ENCODE measurements at places on chromosomes 11 and 22.

- DNase-seq = no peak
These were observed 7.0 kb downstream of the FADD start for GRCh38 chr11:70210051-70210501.

GRCh38 chr11:103806130-103806895 lies 230.1 kb upstream of the DDI1 start:
- no peak for DNase-seq

DNA sequence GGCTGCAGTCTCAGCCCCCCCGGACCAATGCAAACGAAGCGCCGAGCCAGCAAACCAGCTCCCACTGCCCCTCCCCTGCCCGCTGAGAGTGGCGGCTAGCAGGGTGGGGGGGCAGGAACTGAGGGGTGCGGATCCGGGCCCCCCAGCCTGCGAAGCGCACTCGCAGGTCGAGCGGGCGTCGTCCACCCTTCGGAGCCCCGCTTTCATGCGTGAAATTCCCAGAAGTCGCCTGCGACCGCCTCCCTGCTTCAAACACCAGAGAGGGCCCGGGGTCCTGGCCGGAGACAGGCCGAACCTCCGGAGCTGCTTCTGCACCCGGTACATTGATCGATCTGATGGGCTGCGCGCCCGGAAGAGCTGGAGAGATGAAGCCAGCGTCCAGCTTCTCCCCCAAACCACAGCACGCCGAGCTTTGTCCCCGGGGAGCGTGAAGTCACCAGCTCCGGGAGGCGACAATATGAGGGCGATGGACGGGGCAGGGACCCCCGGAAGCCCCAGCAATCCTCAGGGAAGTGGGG lies 646 bp upstream of the PATZ1 start:
- DNase-seq = no peak

DNA sequence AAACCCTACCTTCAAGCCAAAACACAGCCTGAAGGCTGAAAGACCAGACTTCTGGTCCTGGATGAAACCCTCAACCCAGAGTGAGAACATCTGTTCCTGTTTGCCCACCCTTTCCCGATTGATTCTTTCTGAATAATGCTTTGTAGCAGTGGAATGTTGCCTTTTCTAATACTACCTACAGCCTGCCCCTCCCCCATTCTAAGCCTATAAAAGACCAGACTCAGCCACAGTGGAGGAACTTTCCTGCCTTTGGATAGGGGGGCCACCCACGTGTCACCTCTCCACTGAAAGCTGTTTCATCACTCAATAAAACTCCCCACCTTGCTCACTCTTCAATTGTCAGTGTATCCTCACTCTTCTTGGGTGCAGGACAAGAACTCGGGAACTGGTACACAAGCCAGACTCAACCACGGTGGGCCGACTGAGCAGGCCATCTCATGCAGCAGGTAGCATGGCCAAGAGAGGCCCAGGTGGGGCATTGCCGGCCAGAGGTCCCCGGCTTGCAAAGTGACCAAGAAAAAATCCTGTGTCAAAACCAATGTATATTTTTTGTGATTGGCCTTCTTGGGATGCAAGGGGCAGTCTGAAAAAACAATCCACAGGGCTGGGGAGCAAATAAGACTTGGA lies 6.6 kb upstream of the APOL6 start:
- no peak for DNase-seq

DNA sequence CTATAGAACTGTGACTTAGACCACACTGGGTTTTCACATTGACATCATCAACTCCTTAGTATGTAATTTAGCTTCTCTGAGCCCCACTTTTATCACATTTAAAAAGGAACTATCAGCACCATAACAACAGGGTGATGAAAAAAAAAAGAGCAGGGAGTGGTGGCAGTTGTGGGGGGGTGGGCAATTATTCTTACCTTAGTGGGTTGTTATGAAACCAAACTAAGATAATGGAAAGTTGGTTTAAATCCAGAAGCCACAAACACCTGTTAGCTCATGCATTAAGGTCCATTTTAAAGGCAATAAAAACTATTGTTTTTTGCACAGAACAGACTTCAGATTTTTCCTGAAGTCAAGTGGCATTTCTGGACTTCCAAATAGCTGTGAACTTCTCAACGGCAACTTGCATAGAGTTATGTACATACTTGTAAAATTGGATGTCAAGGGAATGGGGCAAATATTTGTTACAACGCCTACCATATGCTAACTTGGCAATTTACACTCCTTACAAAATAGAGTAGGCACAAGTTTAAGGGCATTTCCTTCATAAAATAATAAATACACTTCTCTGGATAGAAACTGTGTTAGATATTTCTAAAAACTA lies 793.6 kb downstream of the DLG2 start:
- DNase-seq = no peak

- no peak for DNase-seq
These were observed 26.1 kb upstream of the BAIAP2L2 start for GRCh38 chr22:38136607-38137006.

GRCh38 chr11:118227865-118228785 lies 3.3 kb upstream of the JAML start:
- no peak for DNase-seq

DNA sequence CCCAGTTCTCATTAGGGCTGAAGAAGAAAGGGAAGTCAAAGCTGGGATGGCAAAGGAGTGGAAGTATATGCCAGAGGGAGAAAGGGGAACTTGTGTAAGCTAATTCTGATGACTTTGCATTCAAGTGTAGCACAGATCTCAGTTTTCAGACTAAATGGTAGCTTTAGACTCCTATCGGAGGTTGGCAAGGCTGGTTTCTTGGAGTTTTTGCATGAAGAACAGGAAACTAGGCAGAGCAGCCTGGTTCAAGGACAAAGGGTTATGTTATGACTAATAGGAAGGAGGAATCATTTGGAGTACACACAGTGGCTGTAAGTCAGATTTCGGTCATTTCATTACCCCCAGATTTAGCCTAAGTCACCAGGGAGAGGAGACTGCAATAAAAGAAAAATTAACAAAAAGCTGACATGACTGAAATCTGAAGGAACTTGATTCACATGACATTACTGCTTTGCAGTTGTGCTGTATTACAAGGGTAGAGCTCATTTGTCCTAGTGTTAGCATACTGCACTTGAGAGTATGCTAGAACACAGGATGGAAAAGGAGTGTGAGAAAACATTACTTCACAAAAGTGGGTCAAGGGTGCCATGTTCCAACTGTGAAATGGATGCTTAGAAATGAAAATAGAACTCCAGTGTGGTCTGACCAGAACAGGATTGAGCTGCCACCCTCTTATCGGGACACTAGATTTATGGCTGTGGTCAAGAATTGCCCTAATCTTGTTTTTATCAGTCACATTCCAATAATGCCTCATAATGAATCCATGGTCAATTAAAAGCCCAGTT lies 23.6 kb downstream of the ADM start:
- DNase-seq = no peak

GRCh38 chr22:31230155-31230870 lies 18.2 kb downstream of the LIMK2 start:
- no peak for DNase-seq

- DNase-seq = no peak
These were observed 520.7 kb downstream of the OPCML start for GRCh38 chr11:133011604-133012003.

DNA sequence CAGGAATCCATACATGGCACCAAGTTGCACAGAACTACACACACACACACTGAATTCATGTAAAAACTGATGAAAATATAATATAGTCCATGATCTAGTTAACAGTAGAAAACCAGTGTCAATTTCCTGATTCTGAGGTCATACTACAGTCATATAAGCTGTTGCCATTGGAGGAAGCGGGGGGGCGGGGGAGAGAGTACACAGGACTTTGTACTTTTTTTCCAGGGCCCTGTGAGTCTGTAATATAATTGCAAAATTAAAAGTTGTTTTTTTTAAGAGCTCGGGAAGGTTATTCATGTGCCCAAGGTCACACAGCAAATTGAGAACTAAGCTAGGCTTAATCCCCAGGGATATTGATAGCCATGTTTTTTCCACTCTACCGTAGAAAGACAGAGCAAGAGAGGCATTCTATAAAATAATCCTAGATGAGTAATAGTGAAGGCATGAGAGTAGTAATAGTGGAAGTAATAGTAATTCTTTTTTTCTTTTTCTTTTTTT lies 312.3 kb downstream of the MN1 start:
- no peak for DNase-seq

DNA sequence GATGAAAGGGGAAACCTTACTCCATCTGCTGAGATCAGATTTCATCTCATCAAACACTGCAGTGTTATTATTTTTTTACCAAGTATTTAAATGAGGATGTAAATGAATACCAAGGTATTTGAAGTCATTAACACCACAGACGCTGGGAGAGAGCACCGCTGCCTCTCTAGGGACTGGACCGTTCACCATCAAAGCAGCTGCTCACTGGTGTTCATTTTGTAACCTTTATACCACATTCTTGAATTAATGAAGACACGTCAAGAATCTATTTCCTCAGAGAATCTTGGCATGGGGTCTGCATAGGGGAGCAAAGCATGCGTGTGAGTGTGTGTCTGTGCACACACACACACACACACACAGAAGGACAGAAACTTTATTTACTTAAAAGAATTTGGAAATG lies 15.6 kb downstream of the SIAE start:
- no peak for DNase-seq

- no peak for DNase-seq
These were observed 286.7 kb upstream of the CCDC90B start for GRCh38 chr11:83572581-83573496.

DNA sequence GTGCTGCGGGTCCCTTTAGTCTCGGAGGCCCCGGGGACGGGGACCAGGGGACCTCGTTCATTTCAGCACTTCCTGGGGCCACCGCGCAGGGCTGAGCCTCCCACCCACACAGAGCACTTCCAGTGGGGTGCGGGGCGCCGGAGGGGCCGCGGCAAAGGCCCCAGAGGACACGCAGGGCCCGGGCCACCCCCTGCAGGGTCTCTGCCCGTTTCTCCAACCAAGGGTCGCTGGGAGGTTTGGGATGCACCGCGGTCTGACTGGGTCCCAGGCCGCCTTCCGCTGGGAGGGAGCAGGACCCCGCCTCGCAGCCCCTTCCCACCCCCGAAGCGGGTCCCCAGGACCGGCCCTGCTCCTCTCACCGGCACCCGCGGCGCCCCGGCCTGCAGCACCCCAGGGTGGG lies 37.5 kb downstream of the TOLLIP start:
- no peak for DNase-seq

GRCh38 chr11:122758339-122758738 lies 80.0 kb upstream of the CRTAM start:
- no peak for DNase-seq

DNA sequence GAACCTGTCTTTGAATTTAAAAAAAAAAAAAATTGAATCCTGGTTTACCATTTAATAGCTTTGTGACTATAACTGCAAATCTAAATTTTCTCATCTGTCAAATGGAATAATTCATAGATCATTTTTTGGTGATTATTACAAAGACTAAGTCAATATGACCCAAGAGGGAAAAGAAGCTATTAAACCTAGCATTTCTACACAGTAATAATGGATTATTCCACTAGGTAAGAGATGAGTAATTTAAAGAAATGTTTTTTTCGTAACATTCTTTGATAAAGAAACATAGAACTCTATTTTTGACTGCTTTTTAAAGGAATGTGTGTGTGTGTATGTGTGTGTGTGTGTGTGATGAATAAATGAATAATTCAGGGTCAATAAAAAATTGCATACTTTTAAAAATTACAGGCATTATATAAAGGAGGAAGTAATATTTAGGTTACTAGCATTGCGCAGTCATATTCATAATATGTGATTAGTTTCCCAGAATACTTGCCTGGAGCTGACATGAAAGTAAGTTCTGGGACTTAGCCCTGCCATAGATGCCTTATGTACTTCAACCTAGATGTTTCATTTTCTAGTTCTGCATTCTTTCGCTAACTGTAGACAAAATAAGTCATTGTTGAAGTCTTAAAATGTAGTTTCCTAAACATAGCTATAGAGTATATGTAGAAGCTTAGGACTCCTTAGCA lies 72.9 kb downstream of the TMEM135 start:
- DNase-seq = no peak

DNA sequence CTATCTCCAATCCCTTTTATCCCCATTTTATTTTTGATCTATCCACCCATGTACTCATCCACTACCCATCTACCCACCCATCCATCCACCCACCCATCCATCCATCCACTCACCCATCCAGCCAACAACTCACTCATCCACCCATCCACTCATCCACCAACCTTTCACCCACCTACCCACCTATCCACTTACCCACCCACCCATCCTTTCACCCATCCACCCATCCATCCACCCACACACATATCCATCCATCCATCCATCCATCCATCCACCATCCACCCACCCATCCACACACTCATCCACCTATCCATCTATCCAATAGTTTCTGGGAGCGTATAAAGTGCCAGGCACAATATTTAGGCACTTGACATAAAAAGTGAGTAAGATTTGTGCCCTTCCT lies 39.2 kb upstream of the NFAM1 start:
- no peak for DNase-seq

DNA sequence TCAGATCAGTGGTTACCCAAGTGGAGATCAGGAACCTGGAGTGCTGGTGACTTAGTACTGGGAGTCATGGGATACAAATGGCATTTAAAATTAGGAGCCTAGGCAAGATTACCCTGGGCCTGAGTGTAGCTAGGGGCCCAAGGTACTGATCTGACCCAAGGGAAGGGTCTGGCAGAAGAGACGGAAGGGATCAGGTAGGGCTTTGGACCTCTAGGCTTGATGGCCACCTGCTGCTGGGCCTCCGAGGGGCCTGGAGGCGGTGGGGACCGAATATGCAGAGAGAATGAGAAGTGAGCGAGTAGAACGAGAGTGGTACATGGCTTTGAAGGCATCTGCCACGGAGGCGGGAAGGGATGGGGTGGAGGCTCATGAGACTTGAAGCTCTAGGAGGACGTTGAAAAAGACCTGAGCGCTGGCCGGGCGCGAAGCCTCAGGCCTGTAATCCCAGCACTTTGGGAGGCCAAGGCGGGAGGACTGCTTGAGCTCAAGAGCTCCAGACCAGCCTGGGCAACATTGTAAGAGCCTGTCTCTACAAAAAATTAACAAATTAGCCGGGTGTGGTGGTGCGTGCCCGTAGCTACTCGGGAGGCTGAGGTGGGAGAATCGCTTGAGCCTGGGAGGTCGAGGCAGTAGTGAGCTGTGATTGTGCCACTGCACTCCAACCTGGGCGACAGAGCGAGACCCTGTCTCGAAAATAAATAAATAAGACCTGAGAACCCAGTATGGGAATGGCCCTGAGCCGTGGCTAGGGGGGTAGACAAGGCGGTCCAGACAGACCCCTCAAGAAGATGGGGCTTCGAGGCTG lies 563 bp upstream of the PPIL2 start:
- DNase-seq = no peak

- DNase-seq = no peak
These were observed 1.3 kb upstream of the ESAM start for GRCh38 chr11:124763156-124763947.
